Globus pallidus (tissue), 1 donor: ENCODE measurements at places on chromosomes 12 and 14.

GRCh38 chr12:47863467-47863866 is 41.3 kb downstream of the VDR start:
- no peak for DNase-seq

DNA sequence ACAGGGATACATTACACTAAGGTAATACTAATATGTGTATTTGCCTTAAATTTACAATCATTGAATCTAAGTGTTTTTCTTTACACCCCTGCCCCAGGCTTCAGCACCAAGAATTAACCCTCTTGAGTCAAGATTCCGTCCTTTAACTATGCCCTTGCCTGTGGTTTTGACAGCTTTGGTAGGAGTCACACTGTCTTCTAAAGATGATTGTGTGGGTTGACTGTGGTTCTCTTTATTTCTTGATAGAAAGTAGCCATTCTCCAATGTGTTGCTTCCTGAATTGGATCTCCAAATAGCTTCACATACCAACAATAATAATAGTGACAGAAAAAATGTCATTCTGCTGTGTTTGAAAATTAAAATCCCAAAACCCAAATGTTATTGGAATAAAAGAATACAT is 3.6 kb downstream of the CLEC7A start:
- DNase-seq = no peak

DNA sequence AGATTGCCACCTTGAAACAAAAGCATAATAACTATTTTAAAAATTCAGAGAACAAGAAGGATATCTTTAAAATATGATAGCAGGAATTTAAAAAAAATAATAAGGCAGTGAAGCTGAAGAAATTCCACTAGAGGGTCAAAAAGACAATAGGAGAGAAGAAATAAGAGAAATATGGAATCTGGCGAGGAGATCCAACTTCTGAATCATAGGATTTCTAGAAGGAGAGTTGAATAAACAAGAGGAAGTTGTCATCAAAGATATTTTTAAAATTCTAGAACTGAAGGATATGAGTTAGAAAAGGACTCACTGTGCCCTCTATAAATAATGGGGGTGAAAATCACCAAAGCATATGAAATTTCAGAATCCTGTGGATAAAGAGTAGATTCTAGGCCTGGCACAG is 26.8 kb upstream of the TOMM20L start:
- no peak for DNase-seq

DNA sequence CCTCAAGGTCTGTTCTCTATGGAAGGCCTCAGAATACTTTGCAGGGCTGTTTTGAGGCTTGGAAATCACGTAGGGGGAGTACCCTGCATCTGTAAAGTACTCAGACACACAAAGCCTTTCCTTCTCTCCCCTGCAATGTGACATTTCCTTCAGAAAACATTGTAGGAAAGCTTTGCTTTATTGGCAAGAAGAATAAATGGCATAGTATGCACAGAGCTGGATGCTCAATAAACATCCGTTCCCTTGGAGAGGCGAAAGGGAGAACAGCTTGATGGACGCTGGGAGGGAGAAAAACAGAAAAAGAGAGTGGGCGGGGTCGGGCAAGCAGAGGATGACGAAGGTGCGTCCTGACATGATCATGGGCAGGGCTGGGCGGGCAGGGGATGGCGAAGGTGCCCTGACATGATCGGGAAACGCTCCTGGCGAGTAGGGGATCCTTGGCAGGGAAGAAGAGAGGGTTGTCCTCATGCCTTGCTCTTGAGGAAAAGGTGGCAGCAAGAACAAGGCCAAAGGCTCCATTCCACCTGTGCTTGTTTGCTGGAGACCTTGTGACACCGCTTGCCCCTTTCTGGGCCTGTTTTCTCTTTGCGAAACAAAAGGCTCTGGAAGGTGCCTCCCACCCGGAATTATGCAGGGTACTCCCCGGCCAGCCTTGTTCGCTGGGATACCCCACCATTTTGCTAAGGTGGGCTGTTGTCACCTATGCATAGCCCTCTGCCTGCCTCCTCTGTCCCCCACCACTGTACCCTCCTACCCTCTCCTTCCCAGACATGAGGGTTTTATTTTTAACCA is 21.1 kb downstream of the IRF2BPL start:
- no peak for DNase-seq

DNA sequence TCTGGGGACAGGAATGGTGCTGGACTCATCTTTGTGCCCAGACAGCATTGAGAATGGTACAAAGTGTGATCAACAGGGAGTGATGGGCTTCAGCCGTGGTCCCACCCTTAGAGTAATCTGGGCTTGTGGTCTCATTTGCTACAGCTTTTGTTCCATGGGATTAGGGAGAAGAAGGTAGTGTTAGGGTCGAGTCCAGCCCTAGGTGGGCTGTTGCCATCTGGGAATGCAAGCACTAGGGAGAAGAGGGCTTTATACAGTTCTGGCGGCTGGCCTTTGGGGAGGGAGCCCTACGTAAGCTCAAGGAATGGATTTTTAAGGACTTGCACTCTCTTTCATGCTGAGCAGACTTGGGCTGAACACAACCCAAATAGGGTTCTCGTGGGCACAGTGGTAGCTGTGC is 4.9 kb downstream of the PLEKHG3 start:
- no peak for DNase-seq

GRCh38 chr12:30837595-30837994 is 82.8 kb upstream of the CAPRIN2 start:
- no peak for DNase-seq

DNA sequence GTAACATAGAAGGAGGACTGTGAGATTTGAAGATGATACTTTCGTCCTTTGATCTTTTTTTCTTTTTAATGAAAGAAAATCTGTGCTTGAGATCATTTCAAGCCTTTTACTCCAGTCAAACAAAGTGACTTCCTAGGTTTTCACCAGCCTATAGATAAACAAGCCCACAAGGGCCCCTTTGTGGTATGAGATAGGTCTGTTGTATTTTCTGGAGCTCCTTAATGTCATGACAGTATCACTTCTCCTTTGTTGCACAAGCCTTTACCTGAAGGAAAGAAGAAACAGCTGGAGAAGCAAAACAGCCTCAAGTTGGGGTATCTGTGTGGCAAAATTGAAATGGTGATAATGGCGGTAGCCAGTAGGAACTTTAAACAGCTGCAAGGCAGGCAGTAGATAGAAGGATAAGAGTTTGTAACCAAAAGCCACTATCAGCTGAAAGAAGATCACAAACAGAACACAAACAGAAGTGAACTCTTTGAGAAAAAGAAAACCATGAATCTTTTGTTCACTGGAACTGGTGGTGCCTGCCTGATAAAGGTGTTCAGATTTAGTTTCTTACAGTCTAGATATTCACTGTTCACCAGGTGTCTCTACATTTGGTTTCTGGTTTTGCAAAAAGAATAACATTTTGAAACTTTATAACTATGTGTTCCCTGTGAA is 96.8 kb downstream of the LGR5 start:
- DNase-seq = no peak

- DNase-seq = no peak
Measured at GRCh38 chr12:77734214-77734883, 96.3 kb upstream of the NAV3 start.

GRCh38 chr14:98963610-98964009 is 308.4 kb downstream of the BCL11B start:
- DNase-seq = no peak

DNA sequence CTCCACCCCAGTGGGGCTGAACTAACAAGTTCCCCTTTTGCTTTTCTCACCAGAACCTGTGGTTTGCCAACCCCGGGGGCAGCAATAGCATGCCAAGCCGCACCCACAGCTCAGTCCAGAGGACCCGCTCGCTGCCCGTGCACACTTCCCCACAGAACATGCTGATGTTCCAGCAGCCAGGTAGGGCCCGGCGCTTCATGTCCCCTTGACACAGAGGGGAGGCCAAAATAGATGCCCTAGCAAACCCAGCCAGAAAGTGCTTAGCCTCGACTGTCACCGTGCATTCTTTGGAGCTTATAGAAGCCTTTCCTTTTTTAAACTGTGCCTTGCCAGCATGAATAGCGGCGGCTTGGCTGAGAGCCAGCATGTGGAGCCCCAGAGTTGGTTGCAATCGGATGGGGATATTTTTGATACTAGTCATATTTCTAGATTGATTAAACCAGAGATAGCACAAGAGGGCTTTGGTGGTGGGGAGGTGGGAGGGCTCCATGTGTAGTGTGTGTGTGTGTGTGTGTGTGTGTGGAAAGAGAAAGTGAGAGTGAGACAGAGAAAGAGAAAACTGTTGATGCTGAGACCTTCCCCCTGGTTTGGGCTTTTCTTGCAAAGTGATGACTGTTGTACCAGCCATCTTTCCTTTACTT is 126.1 kb downstream of the GCH1 start:
- DNase-seq = no peak
